Kidney tubule cell (primary cell): ENCODE measurements at places on chromosomes 2 and 18.
A peak's percentile ranks its signal among the peaks of the same experiment; 100 is the strongest.

- DNase-seq: peak; percentile 39
Measured at GRCh38 chr2:98608962-98609604, 694 bp downstream of the UNC50 start.

- DNase-seq: no peak
Measured at GRCh38 chr2:172100080-172100934, 2.4 kb downstream of the DLX2 start.

GRCh38 chr2:98012561-98012991 is 16.8 kb upstream of the TMEM131 start:
- no peak for DNase-seq

DNA sequence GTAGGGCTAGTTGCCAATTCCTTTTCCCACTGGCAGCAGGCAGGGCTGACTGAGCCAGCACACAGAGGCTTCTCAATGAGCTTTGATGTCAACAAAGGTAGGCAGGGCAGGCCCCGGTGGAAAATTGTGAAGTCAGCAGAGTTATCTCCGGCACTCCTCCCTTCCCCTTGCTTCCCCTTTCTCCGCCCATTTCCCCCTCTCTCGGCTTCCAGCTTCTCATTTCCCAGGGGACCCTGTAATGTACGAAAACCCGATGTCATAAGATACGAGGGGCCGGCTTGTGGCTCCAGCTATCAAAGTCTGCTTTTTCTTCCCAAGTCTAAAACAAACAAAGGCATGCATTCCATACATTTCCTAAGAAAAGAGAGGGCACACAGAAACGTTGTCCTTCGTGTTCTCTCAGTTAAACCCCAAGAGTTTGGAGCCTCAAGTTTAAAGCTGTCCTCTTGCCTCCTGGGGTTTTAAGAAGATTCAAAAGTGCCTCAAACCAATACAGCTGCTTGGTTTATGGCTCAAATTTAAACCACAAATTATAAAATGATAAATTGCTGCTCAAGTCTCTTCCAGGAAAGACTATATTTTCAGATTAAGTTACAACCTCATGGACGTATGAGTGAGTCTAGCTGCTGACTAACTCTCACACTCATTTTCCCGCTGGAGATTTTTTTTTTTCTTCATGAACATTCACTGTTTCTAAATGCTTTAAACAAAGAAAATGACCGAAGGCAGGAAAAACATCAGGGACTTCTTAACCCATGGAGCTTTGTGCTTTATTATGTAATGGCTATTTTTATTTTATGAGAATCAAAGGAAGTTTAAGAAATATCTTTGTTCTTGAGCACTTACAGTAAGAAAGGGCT is 27.2 kb upstream of the EML4 start:
- peak; percentile 39 for DNase-seq

DNA sequence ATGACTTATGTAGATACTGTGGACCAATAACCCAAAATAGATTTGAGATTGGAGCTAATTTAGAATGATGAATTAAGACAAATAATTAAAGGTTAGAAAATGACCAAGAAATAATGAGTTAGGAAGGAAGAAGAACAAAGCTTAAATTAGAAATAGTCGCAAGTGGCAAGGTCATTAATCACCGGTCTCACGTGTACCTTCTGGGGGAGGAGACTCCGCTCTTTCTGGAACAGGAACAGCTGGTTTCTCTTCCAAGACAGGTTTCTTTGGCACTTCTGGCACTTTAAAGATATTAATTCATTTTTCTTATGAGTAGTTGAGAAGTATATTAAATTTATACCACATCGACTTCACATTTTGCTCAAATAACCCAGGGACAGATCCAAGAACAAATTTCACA is 156.7 kb downstream of the TTN start:
- DNase-seq: no peak

- no peak for DNase-seq
Measured at GRCh38 chr18:78242254-78242643, 737.4 kb upstream of the SALL3 start.

- DNase-seq: peak; percentile 45
Measured at GRCh38 chr2:138846216-138846821, 66.1 kb upstream of the NXPH2 start.

- DNase-seq: no peak
Measured at GRCh38 chr2:231693956-231694355, 14.4 kb upstream of the PTMA start.

DNA sequence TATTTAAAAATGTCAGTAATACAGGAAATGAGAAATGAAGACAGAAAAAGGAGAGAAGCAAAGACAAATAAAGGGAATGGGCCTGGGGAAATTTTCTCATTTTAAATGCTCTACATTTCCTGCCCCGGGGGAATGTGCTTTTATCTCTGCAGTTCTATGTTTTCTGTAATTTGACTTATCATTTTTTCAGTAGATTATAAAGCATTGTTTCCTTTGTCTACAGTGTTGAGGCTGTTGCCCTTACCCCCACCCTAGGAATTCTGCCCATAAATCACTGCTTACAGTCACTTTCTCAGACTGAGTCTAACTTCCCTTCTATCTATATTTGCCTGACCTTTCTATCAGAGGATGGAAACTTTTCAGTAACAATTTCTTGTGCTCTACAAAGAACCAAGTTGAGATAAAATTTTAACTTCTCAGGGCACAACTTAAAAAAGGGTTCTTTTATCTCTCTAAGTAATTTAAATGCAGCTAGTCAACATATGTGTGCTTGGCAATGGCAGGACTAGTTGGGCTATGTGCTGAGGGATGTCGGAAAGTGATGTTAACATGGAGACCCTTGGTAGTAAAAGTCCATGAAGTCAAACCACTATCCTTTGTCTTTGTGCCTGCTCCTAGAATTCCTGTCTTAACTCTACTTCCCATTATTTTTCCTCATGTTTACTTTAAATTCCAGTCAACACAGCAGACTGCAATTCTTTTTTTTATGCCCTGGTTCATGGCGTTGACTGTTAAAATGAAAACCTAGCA is 146.5 kb upstream of the MMADHC start:
- DNase-seq: peak; percentile 52

DNA sequence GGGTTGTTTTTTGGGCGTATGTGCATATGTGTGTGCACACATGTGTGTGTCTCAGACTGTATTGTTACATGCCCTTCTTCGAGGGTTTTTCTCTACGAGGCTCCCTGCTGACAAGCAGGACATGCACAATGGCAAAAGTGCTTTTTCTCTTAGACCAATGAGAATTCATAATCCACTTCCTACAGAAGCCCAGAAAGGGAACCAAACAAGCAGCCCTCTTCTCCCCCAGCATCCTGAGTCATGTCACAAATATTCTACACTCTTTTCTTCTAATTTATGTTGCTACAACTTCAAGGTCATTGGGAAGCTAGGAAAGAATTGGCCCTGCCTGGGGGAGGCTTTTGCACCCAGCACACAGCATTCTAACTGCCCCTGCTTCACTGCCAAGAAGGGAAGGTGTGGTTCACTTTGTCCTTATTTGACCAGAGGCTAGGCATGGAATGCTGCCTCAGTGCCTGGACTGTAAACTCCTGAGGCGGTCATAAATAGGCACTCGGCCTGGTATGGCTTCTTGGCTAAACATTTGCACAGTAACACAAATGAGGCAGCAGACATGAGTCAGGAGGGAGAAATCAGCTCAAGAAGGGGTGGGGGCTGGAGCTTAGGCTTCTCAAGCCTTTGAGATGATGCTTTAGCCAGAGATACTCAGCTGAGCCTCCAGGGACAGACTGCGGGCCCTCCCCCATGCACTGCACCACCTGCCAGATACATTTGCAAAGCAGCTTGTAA is 92.7 kb upstream of the KLF7 start:
- DNase-seq: peak; percentile 98

GRCh38 chr2:157192445-157193423 is 64.8 kb upstream of the GALNT5 start:
- DNase-seq: no peak

- DNase-seq: no peak
Measured at GRCh38 chr2:150778828-150779227, 291.4 kb upstream of the RND3 start.

- peak; percentile 90 for DNase-seq
Measured at GRCh38 chr2:19933351-19933981, 31.7 kb upstream of the TTC32 start.

- no peak for DNase-seq
Measured at GRCh38 chr18:35122586-35123224, 81.5 kb downstream of the MAPRE2 start.

GRCh38 chr2:232448304-232448690 is 7.7 kb upstream of the ALPI start:
- no peak for DNase-seq

GRCh38 chr2:68043695-68044094 is 19.1 kb downstream of the C1D start:
- DNase-seq: no peak

- DNase-seq: peak; percentile 71
Measured at GRCh38 chr2:17869128-17869527, 9.3 kb upstream of the KCNS3 start.

DNA sequence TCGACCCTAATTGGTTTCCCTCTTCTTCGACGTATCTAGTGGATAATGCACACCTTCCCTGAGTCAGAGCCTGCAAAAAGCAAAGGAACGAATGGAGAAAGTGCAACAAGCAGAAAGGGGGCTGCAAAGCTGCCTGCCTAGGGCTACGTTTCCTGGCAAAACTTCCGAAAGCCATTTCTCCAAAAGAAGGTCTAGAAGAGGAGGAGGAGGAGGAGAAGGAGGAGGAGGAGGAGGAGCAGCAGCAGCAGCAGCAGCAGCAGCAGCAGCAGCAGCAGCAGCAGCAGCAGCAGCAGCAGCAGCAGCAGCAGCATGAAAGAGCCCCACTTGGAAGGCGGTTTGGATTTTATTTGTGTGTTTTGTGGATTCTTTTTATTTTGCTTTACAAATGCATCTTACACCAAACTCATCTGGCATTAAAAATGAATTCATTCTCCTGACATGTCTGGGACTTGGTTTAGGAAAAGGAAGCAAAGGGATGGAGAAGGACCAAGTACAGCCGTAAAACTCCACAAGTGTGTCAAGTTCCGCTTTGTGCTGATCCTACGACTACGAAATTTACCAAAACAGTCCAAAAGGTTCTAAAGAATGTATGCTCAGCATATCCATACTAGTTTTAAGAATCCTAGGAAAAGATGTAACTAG is 2.0 kb downstream of the TCF4 start:
- DNase-seq: no peak

GRCh38 chr2:241154915-241155314 is 4.6 kb downstream of the PPP1R7 start:
- DNase-seq: no peak

DNA sequence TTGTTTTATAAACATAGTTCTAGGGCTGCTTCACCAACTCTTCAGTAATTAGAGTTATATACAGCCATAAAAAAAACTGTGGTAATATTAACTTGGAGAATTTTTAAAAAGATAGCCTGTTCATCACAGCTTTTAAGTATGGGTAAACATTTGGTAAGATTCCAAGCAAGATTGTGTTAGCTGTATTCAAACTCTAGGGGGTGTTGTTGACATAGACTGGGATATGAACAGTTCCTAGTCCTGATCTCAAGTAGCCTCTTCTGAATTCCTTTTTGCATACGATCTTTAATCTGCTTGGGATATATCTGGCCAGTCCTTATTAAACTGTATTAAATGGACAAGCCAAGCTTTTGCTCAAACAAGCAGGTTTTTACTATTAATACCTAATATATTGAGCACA is 13.4 kb downstream of the NOP58 start:
- peak; percentile 49 for DNase-seq

DNA sequence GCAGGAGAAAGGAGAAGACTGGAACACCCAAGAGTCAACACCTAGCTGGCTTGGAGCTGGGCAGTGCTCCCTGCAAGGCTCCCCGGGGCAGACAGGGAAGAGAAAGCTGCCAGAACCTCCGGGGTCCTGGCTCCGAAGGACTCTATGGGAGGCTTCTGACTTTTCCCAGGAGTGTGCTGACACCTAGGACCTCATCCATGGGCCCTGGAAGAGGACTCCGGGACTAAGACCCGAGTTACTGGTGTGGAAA is 37.8 kb upstream of the ATP6V1B1 start:
- DNase-seq: no peak

GRCh38 chr2:40273734-40274182 is 178.1 kb downstream of the SLC8A1 start:
- no peak for DNase-seq

DNA sequence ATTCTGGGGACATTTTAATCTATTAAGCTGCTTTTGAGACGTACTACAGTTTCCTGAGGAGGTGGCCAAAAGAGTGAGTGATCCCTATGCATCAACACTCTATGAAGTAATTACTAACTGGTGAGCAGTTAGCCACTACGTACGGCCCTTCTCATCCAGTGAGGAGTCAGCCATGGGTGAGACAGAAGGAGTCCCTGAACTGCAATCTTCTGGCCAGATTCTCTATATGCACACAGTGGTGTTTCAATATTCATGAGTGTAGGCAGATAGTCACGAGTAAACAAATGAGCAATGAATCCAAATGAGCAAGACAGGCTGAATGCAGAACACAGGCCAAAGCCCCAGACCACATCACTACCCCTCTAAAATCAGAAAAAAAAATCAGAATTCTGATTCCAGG is 29.8 kb upstream of the TMEM214 start:
- no peak for DNase-seq

GRCh38 chr18:62610701-62611411 is 88.0 kb downstream of the ZCCHC2 start:
- DNase-seq: no peak

- no peak for DNase-seq
Measured at GRCh38 chr2:9998916-9999654, 44.3 kb upstream of the KLF11 start.

DNA sequence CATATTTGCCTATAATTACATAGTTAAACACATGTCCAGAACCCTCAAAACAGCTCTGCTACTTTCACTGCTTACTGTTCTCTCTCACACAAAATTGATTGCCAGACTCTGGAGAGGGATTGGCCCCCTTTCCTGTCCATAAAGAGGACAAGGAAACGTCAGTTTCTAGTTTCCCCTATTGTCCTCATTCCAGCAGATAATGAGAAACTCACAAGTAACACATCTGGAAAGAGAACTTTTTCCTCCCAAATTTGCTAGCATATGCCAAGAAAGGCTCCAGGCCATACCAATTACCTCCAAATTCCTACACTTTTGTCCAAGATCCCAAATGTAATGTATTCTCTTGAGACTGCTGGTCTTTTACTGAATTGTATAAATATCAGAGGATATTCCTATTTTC is 200.5 kb downstream of the EXOC6B start:
- no peak for DNase-seq

- no peak for DNase-seq
Measured at GRCh38 chr2:137021763-137022162, 256.4 kb downstream of the THSD7B start.

- no peak for DNase-seq
Measured at GRCh38 chr2:27118525-27119329, at the start of gene CGREF1. TSS of gene CGREF1 (minus strand) at chr2:27119128. CDS start at chr2:27104366, 14,762 bp downstream.

DNA sequence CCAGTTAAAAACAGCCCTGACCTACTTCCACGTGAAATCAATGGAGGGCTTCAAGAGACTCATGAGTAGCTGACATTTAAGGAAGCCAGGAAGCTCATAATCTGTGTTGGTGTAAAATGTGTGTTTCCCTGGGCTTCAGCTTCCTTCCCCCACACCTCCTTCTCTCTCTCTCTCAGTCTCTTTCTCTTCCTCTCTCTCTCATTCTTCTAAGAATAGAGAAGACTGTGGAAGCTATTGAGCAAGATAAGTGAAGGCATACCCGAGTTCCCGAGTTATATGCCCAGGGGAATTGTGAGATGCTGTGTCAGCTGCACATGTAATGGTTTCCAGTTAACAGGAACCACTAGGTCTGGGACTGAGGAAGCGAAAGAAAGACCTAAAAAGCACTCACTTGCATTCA is 199.4 kb downstream of the NYAP2 start:
- no peak for DNase-seq
